Activated CD8-positive, alpha-beta memory T cell treated with anti-CD3 and anti-CD28 coated beads for 36 hours (primary cell): ENCODE measurements at places on chromosomes 16 and 17. TPM values are rescaled to one million over a fixed set of nuclear protein-coding genes. Genes with fewer than 3 reads are reported as not detected.

Gene ABCA9
- total RNA-seq = not detected

Gene GPR139
- total RNA-seq = not detected

Gene TRIM25
- 65.6 TPM for total RNA-seq

Gene FGF11
- 2.0 TPM for total RNA-seq

Gene B4GALNT2
- total RNA-seq = not detected

Gene CTRB2
- total RNA-seq = not detected

Gene TBC1D3B
- 3.2 TPM for total RNA-seq

Gene DNAI2
- 0.36 TPM for total RNA-seq

Gene ACSM2A
- total RNA-seq = not detected

Gene HES7
- 2.9 TPM for total RNA-seq

Gene RAP1GAP2
- total RNA-seq = 0.27 TPM

Gene KRTAP3-2
- total RNA-seq = not detected

Gene TBC1D3G
- not detected for total RNA-seq

Gene TBC1D26
- 0.46 TPM for total RNA-seq

Gene ORMDL3
- 58.2 TPM for total RNA-seq

Gene COQ7
- 21.5 TPM for total RNA-seq

Gene GAST
- not detected for total RNA-seq

Gene RND2
- total RNA-seq = 0.06 TPM

Gene CD300C
- not detected for total RNA-seq

Gene ST6GALNAC2
- not detected for total RNA-seq

Gene SLFN11
- 50.6 TPM for total RNA-seq

Gene KRTAP4-1
- not detected for total RNA-seq

Gene AATK
- 0.38 TPM for total RNA-seq

Gene ABAT
- 9.8 TPM for total RNA-seq

Gene NLRP1
- total RNA-seq = 19.1 TPM

Gene ITGAD
- not detected for total RNA-seq

Gene PDE6G
- total RNA-seq = 4.3 TPM
